ENCODE measurements at places on chromosomes 5 and 9. TPM values are rescaled to one million over a fixed set of nuclear protein-coding genes. Genes with fewer than 3 reads are reported as not detected.

ZNF618 gene
- 0.48 TPM for total RNA-seq

TAF11L10 gene
- total RNA-seq: not detected

- no peak for DNase-seq
Observed at GRCh38 chr9:3977614-3978112, 322.2 kb downstream of the GLIS3 start.

GRCh38 chr5:2748179-2748860 is 3.2 kb downstream of the IRX2 start:
- no peak for DNase-seq

All from activated T-cell treated with anti-CD3 and anti-CD28 coated beads, Interleukin-2, amount 50 U/mL, for 4 hours (primary cell).